ENCODE measurements at places on chromosomes 7 and 10. TPM values are rescaled to one million over a fixed set of nuclear protein-coding genes. Genes with fewer than 3 reads are reported as not detected.

SLC13A1 gene
- not detected for total RNA-seq

DNA sequence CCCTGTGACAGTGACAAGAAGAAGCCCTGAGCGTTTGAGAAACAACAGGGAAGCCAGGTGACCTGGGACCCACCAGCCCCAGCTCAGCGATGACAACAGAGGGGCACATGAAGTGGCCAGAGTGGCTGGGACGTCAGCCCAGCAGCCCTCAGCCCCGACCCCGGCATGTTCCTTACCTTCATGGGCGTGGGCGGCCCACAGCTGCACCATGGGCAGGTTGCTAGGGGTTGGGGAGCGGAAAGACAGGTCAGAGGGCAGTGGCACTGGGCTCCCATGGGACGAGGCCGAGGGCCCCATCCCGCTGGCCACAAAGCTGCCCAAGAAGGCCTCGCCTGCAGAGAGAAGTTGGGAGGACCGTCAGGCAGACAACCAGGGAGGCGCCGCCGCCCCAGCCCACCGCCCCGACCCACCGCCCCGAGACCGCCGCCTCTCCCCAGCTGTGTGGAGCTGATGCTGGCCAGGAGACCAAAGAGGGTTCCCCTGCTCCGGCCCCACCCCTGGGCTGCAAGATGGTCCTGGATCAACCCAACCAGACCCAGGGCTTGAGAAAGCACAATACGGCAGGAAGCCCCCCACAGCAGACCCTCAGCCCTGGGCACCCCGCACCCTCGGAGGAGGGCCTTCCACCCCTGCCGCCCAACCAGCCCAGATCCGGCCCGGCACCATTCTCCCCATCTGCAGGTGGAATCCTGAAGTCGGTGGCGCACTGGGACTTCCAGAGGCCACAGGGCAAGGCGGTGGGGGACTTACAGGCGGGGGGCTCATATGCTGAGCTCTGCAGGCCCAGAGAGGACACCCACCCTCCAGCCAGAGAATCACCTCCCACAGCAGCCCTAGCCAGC is 29.1 kb downstream of the TNRC18 start:
- DNase-seq: no peak

LRRC61 gene
- total RNA-seq: 0.07 TPM

GUSB gene
- 31.9 TPM for total RNA-seq

- DNase-seq: no peak
Observed at GRCh38 chr7:131219312-131220041, 108.2 kb upstream of the MKLN1 start.

DNA sequence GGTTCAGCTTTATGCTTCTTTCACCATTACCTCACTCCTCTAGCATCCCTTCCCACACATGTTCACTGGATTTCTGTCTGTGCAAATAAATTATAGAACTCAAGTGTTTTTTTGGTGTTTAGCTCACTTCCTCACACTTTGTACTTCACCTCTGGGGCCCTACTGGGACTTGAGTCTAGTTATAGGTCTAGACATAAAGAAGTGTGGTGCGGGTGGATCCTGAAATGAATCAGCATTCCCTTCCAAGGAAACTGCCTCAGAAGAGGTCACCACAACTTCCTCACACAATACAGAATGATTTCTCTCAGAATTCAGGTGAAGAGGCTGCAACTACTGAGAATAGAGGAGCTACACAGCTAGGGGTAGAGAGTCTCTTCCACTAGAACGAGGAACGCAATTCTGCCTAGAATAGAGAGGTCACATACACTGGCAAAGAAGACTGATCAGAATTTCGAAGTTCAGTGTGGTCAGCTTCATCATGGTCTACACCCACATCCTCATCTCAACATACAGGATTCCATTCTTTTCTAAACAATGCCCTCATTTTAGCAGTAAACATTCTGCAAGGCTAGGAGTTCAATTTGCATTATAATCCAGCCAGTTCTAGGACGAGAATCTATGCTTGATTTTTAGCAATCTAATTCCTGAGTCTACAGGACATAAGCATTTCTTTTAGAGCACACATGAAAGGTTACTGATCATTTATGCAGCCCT is 938.7 kb upstream of the PHF14 start:
- DNase-seq: no peak

DNA sequence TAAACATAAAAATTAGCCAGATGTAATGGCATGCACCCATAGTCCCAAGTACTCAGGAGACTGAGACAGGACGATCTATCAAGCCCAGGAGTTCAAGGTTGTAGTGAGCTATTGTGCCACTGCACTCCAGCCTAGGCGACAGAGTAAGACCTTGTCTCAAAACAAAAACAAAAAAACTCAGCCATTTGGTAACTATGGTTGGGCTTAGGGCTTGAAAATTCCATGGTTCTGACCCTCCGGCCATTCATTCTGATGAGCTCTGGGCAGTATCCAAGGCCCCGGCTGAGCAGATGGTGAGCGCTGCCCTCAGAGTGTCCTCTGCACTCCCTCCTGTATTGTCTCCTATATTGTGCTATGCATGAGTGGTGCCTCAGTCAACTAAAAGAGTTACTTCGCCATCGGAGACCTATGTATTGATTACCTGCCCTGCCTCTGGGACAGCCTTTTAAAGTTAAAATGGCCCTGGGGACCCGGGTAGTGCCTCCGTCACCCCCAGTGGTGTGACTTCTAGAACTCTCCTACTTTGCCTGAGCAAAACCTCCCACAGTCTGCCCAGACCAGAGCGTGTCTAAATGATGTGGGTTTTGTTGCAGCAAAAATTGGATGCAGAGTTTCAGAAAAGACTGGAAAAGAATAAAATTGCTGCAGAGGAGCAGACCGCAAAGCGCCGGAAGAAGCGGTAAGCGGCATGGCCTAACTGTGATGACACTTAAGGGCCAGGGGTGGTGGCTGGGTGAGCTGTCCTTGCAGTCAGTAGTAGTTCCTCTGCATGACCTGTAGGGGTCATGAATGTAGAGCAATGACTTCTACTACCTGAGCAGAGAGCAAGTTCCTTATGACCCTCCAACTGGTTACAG is 8.1 kb downstream of the PRKRIP1 start:
- DNase-seq: peak; percentile 17

DNA sequence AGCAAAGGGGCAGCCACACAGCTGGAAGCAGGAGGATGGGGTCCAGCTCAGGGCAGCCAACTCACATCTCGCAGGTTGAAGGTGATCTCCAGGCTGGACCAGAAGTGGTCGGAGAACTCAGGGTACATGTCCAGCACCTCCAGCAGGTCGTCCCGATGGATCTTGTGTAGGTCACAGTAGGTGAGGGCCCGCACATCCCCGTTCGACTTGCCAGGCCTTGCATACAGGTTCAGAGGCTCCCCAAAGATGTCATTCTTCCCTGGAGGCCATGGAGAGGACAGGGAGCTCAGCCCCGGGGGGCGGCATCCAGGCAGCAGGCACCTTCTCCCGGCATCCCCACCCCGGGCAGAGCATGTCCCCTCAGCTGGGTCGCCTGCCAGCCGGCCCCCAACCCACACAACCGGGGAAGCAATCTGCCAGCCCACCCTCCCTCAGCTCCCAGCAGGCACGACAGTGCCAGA is 29.3 kb downstream of the KCNH2 start:
- no peak for DNase-seq

DNA sequence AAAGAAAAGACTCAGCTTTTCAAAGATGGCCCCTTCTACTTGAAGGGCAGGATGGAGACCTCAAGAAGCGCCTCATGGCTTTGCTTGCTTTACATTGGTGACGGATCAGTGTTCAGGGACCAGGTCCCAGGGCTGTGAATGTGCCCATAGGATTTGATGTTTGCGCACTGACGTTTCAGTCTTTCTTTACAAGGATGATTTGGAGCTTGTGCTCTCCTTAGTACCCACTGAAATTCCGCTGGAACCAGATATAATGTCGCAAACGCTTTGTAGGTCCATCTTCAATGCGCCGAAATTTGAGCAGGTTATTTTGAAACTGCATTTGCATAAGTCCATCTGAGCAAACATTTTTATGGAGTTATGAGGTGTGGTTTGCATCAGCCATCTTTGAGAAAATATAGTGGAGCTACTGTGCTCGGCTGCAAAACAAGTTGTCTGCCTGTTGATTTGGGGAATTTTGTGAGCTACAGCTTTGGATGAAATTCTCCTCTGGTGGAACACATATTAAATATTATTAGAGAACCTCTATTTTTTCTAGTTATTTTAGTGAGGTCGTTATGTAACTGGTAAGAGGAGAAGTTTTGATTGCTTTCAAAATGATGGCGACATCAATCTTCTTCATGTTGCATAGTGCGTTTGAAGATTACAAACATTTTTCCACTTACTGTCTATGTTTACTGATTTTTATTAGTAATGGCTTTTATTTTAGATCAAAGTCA is 2.4 kb downstream of the RBM20 start:
- no peak for DNase-seq

NOS3 gene
- total RNA-seq: 67.0 TPM

CPXM2 gene
- total RNA-seq: 9.2 TPM

DNA sequence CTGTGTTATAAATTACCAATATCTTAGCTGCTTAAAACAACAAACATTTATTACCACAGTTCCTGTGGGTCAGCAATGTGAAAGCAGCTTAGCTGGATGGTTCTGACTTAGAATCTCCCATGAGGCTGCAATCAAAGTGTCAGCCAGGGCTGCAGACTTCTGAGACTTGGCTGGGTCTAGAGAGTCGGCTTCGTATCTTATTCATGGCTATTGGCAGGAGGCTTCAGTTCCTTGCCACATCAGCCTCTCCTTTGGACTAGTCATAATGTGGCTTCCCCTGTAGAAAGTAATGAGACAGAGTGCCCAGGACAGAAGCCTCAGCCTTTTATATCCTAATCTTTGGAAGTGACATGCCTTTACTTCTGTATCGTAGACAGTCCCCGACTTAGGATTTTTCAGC is 27.3 kb downstream of the RALA start:
- DNase-seq: no peak

PFKFB3 gene
- 28.4 TPM for total RNA-seq

SEMA3C gene
- total RNA-seq: 5.5 TPM

- no peak for DNase-seq
Observed at GRCh38 chr10:33041783-33042437, 83.9 kb upstream of the ITGB1 start.

GRCh38 chr7:193481-194251 is 1.3 kb downstream of the FAM20C start:
- DNase-seq: no peak

DNA sequence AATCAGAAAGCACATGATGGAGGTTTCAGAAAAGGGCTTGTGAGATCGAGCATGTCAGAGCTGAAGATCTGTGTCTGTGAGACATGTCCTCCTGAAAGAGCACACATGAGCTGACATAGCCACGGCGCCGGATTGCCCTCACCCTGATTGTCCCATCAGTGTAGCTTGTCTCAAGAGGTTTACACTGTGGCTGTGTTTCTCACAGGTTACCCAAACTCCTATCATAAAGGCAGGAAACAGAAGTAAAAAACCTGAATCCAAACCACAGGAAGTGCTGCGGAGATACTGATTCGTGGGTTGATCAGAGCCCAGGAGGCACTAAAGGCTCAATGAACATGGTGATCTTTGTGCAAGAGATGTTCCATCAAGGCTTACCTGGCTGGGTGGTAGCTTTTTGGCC is 3.9 kb upstream of the ATP6V0E2 start:
- no peak for DNase-seq

DNA sequence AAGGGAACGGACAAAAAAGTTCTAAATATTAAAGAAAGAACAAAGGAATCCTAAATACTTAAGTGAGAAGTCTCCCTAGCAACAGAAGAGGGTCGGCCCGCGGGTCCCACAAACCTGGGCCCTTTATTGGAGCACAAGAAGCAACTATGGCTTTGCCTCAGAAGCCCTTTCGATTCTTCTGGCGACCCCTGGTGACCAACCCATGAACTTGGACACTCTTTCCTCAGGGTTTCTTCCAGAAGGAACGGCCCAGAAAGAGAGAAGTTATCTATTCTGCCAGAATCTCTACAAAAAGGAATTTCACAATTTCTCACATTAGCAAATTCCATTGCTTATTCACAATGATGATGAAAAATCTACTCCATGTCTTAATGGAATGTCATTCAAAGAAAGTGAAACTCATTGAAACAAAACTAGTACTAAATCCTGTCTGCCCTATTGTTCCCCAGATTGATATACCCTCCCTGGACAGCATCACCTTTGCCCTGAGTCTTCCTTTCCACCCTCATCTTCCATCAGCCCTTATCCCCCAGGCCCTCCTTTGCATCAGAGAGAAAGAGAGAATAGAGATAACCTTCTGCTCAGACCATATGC is 43.7 kb downstream of the CPVL start:
- no peak for DNase-seq

- DNase-seq: no peak
Observed at GRCh38 chr10:124032087-124032935, 61.1 kb downstream of the CHST15 start.

GRCh38 chr10:79413196-79413595 is 32.2 kb downstream of the ZCCHC24 start:
- no peak for DNase-seq

CABCOCO1 gene
- total RNA-seq: not detected

DNA sequence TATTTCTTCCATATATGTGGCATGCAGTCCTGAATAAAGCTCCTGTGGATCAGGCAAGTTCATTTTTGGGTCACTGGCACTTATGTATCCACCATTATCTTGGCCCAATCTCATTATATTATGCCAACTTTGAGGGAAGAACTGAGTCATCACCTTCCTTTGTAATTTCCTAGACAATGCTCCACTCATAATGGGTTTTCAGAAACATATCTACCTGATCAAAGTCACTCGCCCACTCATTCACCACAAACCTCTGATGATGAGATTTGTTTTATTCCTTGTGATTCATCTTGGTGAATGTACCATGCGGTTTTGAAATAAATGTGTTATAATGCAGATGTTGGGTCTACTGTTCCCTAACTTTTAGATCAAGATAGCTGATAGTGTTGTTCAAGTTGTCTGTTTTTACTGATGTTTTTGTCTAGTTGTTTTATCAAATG is 525.8 kb downstream of the KIF20B start:
- no peak for DNase-seq

MKI67 gene
- total RNA-seq: 16.4 TPM

All from pulmonary artery endothelial cell (primary cell).